GM12865 (cell line): ENCODE measurements at places on chromosomes 1 and 21.
A peak's percentile ranks its signal among the peaks of the same experiment; 100 is the strongest.

DNA sequence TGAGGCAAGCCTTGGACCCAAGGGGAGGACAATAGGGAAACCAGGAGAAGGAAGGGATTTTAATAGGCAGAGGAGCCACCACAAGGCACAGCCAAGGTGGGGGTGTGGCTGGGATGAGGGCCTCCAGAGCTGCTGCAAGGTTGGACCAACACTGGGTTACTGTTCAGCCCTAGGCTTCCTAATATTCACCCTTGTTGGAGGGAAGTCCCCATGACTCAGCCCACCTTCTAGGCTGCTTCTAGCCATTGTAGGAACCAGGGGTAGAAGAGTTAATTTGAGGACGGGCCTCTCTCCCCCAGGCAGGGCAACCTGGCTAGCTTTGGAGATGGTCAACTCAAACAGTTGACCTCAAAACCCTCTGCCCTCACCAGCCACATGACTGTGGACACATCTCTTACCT is 59.5 kb downstream of the KCNN3 start:
- DNase-seq, result no peak

- no peak for DNase-seq
These were observed 6.6 kb downstream of the FCMR start for GRCh38 chr1:206915030-206915735.

- DNase-seq, result peak; percentile 72
These were observed 235.3 kb downstream of the FAF1 start for GRCh38 chr1:50724626-50725286.

GRCh38 chr21:44199448-44199847 is 41.3 kb downstream of the ICOSLG start:
- no peak for DNase-seq

DNA sequence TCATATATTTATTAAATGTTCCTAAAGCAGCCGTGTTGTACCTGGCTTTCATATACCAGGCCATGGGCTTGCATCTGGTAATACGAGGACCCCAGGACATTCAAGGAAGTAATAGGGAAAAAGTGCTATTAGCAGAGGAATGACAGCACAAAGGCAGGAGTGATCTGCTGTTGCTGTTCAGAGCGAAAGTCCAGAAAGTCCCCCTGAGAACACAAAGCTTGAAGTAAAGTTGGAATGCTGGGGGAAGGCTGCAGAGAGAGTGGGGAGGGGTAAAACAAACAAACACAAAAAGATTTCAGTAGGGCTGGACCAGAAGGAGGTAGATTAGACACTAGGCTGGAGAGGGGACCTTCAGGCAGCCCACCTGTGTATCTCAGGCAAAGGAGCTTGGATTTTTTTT is 94.6 kb upstream of the C8B start:
- no peak for DNase-seq

GRCh38 chr1:154869351-154870114 is 548 bp downstream of the KCNN3 start:
- no peak for DNase-seq

DNA sequence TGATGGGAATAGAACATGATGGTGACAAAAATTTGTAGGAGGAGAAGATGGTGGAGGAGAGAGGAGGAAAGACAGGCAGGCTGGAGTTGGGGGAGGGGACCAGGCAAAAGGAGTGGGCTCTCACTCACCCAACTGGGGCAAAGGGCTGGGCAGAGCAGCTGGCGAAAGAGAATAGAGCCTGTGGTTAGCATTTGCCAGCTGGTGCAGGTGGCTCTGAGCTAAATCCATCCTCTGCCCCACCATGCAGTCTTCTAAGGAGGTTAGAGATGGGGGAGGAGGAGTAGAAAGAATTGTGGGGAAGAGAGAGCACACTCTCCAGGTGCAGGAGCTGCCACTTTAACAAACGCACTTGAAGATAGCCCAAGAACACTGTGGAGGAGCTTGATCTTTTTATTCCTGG is 27.6 kb upstream of the SLAMF1 start:
- peak; percentile 66 for DNase-seq

GRCh38 chr1:67088440-67088839 is 34.5 kb upstream of the SLC35D1 start:
- no peak for DNase-seq

GRCh38 chr1:107169615-107170014 is 28.8 kb downstream of the NTNG1 start:
- no peak for DNase-seq

DNA sequence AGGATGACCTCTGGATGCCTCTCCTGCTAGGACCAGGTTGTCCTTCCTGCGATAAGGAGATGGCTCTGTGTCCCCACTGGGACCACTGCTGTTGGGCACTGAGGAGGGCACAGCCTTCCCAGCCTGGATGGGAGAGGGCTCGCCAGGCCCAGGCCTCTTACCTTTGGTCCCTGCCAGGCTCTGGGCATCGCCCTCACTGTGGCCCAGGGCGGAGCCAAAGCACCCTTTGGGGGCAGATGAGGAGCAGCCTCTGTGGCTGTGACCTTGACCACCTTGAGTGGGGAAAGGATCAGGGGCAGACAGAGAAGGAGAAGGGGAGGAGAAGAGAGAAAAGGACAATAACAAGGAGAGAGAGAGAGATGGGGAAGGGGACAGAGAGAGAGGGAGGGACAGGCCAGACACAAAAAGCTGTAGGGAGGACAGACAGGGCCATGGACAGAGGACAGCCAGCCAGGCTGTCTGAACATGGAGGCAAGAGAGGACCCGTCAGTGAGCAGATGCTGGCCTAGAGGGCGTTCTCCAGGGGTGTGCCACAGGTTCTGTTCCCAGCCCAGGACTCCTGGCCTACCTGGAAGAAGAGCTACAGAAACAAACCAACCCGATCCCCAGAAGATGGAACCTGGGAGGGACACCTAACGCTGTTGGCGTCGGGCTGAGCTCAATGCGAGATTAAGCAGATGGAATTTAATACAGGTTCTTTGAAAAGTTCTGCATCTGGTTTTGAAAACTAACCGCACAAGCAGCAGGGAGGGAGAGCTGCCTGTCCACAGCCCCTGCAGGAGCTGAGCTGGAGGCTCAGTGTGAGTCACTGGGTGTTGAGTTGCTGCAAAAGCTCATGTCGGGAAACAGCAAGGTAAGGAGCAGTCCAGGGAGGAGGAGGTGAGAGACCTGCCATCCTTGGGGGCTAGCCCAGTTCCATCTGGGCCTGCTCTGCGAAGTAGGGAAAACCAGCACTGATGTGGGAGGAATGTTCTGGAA is 262.1 kb downstream of the PTPRU start:
- no peak for DNase-seq

DNA sequence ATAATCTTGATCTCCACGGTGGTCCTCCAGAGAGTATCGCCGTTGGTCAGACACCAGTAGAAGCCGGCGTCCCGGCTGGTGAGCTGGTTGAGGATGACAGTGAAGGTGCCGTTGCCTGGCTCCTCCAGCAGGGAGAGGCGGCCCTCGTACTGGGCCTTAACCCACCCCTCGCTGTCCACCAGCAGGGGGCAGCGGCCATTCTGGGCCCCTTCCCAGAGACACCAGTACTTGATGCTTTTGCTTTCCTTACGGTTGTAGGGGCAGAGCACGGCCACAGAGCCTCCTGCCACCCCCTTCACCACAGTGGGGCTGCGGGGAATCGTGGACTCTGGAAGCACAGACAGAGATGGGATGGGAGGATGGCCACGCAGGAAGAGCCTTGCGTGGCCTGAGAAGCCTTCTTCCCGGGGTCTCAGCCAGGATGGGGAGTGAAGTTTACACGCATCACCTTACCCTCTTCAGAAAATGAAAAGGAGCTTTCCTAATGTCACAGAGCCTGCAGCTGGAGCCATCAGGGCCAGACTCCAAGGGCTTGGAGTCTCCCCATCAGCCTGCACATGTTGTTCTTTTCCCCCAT is 10.7 kb downstream of the PIGR start:
- DNase-seq, result peak; percentile 65

DNA sequence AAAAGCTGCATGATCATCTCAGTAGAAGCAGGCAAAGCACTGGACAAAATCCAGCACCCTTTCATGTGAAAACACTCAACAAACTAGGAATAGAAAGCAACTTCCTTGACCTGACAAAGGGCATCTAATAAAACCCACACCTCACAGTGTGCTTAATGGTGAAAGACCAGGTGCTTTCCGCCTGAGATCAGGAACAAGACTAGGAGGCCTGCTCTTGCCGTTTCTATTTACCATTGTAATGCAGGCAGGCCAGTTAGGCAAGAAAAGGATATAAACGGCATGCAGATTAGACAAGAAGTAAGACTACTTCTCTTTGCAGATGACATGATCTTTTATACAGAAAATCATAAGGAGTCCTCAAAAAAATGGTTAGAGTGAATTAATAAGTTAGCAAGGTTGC is 37.2 kb downstream of the SLC37A1 start:
- DNase-seq, result no peak

DNA sequence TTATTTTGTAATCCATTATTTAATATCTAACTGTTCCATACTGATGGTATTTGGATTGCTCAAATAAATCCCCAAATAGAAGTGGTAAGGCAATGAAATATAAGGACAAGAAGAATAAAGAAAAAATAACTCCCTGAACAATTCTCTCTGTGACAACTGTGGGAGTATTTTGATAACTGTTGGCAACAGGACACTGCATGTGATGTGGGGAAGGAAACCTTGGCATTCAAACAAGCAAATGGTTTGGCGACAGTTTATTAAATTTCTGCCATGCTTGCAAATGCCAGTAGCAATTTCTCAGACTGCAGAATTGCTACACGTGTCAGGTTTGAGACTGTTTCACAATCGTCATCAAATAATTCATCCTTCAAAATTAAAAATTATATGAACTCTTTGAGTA is 8.6 kb upstream of the MRPL39 start:
- no peak for DNase-seq

GRCh38 chr1:9375912-9376311 is 83.2 kb downstream of the SPSB1 start:
- no peak for DNase-seq

- no peak for DNase-seq
These were observed 46.6 kb downstream of the PCP4 start for GRCh38 chr21:39913706-39914305.

DNA sequence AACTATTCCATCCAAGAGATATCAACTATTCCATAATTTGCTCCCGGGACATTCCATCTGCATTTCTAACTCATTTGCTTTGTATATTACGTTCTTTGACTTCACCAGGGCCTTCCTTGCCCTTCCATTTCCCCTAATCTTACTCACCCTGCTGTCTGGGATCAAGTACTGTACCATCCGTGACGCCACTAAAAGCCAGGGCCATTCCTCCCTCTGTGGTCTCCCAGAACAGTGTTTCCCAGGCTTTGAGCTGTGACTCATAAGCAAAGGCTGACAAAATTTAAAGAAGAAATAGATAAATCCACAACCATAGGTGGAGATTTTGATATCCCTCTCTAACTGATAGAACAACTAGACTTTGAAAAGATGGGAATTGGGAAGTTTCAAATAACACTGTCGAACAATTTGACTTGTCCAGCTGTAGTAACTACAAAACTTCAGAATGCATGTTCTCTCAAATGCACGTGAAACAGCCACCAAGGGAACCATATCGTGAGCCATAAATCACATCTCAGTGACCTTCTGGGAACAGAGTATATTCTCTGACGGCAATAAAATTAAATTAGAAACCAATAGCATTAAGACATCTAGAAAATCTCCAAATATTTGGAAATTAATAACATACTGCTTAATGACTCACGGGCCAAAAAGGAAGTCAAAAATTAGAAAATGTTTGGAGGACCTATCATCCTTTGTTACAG is 501.0 kb downstream of the SETD4 start:
- DNase-seq, result no peak

- no peak for DNase-seq
These were observed 344.6 kb downstream of the LMO4 start for GRCh38 chr1:87673309-87673708.

DNA sequence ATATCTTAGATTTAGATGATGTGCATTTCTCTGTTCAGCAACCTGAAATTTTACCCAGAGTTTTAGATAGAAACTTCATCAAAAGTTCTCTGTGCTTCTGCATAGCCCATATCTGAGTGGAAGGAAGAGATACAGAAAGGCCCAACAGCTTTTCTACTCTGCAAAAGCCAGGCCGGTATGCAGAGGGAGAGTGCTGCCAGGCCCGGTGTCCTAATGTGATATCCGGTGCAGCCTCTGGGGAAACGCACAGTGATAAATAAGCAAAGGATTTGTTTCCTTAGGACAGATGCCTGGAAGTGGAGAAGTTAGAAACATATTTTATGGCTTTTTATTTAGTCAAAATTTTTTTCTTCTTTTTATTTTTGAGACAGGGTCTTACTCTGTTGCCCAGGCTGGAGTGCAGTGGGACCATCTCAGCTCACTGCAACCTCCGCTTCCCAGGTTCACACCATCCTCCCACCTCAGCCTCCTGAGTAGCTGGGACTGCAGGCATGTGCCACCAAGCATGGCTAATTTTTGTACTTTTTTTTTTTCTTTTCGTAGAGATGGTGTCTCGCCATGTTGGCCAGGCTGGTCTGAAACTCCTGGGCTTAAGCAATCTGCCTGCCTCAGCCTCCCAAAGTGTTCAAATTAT is 145.8 kb downstream of the PATJ start:
- no peak for DNase-seq
